ENCODE measurements at places on chromosomes 11 and 22.

GRCh38 chr22:19497245-19497644 lies 17.5 kb downstream of the CDC45 start:
- DNase-seq = no peak

DNA sequence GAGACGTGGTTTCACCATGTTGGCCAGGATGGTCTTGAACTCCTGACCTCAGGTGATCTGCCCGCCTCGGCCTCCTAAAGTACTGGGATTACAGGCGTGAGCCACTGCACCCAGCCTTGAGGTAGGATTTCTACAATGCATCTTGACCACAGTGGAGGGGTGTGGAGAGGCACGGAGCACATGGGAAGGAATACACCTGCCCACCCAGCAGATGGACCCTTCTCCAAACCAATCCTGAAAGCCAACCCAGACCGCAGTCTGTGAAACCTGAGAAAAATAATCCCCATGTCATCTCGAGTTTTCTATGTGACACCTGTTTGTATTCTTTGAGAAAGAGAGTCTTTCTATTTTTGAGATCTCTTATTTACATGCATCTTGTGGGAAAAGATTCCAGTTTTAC lies 32.5 kb downstream of the LGR4 start:
- DNase-seq = no peak

- DNase-seq = no peak
Measured at GRCh38 chr22:29528144-29528543, 25.4 kb downstream of the THOC5 start.

- no peak for DNase-seq
Measured at GRCh38 chr22:26527574-26528465, 15.5 kb upstream of the TFIP11 start.

DNA sequence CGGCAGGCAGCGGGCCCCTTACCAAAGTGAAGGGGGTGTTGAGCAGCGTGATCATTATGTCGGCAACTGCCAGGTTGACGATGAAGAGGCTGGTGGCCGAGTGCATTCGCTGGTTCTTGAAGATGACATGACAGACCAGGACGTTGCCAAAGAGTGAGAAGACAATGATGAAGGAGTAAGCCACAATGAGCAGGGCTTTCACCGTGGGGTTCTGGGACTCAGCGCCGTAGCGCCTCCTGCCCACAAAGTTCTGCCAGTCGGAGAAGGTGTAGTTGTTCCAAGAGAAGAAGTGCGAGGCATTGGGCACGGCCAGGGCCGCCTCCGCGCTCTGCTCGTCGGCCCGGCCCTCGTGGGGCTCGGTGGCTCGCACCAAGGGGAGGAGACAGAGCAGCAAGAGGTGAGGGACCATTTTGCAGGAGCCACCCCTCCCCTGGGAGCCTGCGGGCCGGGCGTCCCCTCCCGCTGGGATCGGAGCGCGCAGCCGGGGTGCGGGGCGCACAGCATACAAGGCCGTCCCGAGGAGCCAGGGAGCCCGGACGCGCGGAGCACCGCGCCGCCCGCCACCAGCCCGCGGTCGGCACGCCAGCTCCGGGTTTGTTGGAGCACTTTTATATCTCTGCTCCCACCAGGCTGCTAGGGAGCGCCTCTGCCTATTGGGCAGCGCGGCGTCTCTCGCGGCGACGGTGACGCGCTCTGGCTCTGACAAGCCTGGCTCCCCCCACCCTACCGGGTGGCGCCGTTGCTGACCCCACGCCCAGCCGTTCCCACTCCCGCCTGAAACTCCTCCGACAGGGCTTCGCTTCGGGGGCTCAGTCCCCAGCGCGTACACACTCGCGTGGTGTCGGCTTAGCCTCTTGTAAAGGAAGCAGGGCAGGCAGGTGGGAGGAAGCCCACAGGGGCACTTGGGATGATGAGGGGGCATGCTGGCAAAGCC lies at the start of gene GPR83:
Gene GPR83 (minus strand): TSS at position 581 of the 934 bp plus-strand sequence. CDS start 172 bp downstream, at position 409.
- DNase-seq = no peak

DNA sequence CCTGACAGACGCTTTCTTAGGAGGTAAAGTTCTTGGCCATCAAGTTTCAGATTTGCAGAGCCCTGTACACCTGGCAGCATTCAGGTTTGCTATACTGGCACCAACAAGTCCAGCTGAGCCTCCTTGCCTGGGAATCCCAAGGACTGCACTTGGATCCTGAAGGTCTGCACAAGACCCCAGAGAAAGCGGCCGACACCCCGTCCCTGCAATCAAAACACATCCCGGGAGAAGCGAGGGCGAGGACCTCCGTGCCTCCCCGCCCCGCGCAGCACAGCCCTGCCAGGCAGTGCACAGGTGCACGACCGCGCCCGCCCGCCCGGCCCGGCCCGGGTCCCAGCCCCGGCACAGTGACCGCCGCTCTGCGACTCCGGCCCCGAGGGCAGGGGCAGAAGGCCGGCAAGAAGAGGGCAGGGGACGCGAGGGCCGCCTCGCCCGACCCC lies 559 bp downstream of the MRTFA start:
- no peak for DNase-seq

GRCh38 chr11:35247863-35248262 lies 108.9 kb downstream of the CD44 start:
- no peak for DNase-seq

DNA sequence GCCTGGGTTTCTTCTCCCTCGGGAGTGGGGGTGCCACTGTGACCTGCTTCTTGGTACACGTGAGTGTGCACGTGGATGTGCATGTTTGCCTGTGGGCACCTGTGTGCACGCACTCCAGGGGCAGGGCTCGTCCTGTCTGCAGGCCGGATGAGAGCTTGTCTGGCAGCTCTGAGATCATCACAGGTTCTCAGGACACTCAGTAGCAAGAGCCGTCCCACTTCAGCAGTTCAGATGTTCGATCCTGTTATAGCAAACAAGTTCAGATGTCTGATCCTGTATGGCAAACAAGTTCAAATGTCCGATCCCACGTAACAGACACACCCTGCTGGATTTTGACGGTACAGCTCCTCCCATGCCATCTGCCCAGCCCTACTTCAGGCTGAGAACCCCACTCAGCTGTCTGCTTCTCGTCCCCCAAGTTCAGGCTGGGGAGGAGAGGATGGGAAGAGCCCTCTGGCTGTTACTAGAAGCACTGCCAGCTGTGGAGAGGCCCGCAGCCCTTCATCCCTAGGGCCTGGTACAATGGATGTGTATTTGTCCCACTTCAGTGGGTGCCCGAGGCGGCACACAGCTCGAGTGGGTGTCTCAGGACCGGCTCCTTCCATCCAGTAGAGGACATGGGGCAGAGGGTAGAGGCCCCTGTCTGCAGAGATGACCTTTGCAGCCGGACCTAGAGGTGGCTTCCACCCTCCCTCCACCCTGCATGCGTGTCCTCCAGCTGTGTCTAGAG lies 1126.9 kb downstream of the BRD1 start:
- DNase-seq = no peak

GRCh38 chr22:46547883-46548244 lies 10.4 kb upstream of the CELSR1 start:
- no peak for DNase-seq

DNA sequence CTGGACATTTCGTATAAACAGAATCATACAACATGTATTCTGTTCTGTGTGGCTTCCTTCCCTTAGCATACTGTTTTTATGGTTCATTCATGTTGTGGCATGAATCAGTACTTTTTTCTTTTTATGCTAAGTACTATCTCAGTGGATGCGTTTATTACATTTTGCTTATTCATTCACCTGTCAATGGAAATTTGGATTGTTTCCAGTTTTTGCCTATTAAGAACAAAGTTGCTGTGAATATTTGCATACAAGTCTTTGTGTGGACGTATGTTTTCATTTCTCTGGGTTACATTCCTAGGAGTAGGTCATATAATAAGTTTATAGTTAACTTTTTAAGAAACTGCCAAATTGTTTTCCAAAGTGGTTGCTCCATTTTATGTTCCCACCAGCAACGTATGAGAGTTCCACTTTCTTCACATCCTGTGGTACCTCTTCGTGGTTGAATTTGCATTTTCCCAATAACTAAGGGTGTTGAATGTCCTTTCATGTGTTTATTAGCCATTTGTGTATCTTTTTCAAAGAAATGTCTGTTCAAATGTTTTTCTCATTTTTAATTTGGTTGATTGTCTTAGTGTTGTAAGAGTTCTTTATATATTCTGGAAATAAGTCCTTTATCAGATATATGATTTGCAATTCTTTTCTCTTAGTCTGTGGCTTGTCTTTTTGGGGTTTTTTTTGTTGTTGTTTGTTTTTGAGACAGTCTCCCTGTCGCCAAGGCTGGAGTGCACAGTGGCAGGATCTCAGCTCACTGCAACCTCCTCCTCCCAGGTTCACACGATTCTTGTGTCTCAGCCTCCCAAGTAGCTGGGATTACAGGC lies 46.0 kb upstream of the MICAL2 start:
- no peak for DNase-seq

GRCh38 chr11:2348986-2349385 lies 28.1 kb upstream of the CD81 start:
- no peak for DNase-seq

DNA sequence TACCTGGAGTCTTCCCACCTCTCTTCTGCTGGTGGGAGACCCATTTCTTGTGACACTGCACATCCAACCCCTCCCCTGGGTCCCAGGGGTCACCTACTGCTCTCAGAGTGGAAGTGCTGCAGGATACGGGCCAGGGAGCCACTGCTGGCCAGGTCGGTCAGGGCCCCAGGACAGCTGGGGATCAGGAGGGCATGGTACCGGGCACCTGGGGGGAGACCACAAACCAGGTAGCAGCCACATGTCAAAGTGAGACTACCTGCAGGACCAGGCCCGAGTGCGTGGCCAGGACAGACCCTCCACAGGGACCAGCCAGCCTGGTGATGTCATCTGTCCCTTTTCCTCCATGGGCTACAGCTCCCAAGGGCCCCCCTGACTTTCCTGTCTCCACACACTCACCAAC lies 3.9 kb downstream of the GATD1 start:
- no peak for DNase-seq

DNA sequence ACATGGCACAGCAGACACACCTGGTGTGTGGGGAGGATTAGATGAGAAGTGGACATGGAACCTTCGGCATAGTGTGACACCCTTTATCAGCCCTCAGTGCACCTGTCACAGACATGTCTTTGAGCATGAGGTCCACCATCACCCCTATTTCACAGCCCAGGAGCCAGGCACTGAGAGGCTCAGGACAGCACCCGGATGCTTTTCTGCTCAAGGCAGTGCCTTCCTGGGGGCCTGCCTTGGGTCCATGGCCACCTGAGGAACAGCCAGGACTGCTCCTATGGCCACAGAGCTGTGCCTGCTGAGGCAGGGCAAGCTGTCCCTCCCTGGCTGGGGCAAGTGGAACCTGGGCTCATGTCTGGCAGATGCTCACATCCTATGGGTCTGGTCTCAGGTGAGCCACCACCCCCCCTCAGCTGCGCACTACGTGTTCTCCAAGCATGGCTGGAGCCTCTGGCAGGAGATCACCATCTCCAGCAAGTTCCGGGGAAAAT lies 75.8 kb downstream of the MORC2 start:
- no peak for DNase-seq

GRCh38 chr22:46568102-46568809 lies 30.8 kb upstream of the CELSR1 start:
- no peak for DNase-seq

DNA sequence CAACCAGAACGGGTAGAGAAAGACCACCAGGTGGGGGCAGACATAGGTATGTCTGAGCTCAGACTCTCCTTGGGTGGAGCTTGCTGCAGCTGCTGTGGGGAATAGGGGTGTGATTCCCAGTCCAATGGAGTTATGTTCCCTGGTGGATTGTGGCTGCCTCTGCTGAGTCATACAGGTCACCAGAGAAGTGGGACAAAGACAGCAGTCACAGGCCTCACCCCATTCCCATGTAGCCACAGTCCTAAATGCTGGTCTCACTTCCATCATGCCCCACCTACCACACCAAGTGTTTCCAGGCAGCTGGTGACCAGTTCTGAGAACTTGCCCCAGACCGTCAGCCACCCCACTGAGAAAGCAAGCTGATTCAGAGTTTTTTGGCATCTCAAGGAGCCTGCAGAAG lies 17.5 kb downstream of the OR52E5 start:
- DNase-seq = no peak

Measured in stimulated activated CD8-positive, alpha-beta memory T cell treated with anti-CD3 and anti-CD28 coated beads, Interleukin-4, amount 100 ng/mL, for 1 hour (primary cell).